Activated naive CD8-positive, alpha-beta T cell treated with anti-CD3 and anti-CD28 coated beads, Interleukin-2, amount 10 ng/mL, durations not matched to agents 7 days and 5 days (primary cell): ENCODE measurements at places on chromosomes 5 and 9. TPM values are rescaled to one million over a fixed set of nuclear protein-coding genes. Genes with fewer than 3 reads are reported as not detected.

- H3K4me1 ChIP-seq = no peaks in the 10 kb centered on the region
- H3K36me3 ChIP-seq = no peaks in the 10 kb centered on the region
- H3K27ac ChIP-seq = no peak overlapping the region
- H3K27me3 ChIP-seq = no peaks in the 10 kb centered on the region
- DNase-seq = no peak
- H3K4me3 ChIP-seq = no peak overlapping the region
Measured at GRCh38 chr5:57780306-57780960, 297.8 kb upstream of the ACTBL2 start.

DNA sequence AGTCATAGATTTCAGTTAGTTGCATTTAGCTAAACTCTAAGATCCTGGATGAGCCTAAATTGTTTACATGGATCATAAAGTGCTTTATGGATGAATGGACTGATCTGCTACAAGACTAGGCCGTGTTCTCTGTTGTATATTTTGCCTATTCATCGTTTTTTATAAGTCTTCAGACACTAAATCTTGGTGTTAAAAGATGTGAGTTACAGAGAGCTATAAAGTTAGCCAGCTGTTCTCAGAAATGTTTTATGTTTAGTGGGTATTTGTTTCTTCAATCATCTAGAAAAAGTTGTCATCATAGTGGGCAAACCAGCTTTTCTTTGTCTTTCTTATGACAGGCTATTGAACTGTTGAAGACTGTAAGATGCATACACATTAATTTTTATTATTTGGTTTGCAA is 585.8 kb upstream of the SEMA6A start:
- no peaks in the 10 kb centered on the region for H3K4me1 ChIP-seq
- H3K36me3 ChIP-seq = no peaks in the 10 kb centered on the region
- no peaks in the 10 kb centered on the region for H3K27me3 ChIP-seq
- H3K27ac ChIP-seq = no peak overlapping the region
- DNase-seq = no peak
- H3K4me3 ChIP-seq = no peak overlapping the region

Gene PCSK1
- total RNA-seq = not detected

Gene KIF24
- total RNA-seq = 6.6 TPM

Gene MAMDC4
- total RNA-seq = 16.6 TPM
